ENCODE measurements at places on chromosomes 12 and 14.

DNA sequence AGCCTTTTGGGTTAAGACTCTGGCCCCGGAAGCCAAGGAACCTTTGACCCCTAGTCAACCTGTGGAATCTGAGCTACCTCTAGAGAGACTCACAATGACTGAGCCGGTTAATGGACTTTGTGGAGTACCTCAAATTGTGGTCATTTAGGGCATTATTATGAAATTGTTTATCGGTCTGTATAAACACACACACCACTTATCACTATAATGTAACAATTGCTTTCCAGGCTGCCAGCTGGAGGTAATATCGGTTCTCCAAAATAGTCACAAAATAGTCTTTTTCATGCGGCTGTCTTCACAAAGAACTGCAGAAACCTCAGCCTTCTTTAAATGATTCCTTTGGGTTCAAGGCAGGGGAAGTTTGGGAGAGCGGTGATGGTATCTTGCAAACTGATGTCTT is 144.2 kb downstream of the DACT1 start:
- no peak for DNase-seq

DNA sequence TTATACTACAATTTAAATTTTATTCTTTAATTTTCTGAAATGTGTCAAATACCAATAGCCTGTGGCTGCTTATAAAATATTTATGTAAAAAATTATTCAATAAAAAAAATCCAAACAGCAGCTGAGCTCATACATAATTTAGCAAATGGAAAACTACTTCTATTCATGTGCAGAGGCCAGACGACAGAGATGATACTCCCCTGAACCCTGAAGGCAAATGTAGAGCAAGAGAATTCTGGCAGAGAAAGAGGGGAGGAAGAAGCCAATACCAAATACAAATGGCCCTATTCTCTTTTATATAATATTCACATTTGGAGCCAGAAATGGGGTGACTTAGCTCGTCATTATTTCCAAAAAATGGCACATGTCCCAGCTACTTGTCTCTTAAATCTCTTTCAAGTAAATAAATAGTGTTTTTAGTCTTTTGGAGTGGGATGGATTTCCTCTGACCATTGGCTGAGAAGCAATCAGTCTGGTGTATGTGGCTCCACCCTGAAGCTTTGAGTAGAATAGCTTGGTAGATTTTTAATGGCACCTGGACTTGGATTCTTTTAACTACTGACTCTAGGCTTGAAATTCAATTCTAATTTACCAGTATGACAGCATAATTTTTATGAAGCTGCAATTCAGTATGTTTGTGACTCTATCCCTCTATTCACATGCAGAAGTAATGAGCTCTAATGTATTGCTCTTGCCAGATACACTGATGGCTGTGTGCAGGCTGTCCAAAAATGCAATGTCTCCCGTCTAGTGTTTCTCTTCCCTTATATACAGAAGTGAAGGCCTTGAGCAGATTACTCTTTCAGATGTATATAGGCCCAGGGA is 113.4 kb upstream of the SCAF11 start:
- no peak for DNase-seq

- DNase-seq: no peak
These were observed 25.7 kb downstream of the PYM1 start for GRCh38 chr12:55901881-55902490.

GRCh38 chr12:104353012-104353981 is 49.8 kb downstream of the EID3 start:
- no peak for DNase-seq

GRCh38 chr12:30155001-30155730 is 371.4 kb upstream of the TMTC1 start:
- DNase-seq: no peak

- no peak for DNase-seq
These were observed 156.3 kb downstream of the PELI2 start for GRCh38 chr14:56274556-56274955.

- peak; percentile 13 for DNase-seq
These were observed 274.7 kb downstream of the DAD1 start for GRCh38 chr14:22314183-22314820.

DNA sequence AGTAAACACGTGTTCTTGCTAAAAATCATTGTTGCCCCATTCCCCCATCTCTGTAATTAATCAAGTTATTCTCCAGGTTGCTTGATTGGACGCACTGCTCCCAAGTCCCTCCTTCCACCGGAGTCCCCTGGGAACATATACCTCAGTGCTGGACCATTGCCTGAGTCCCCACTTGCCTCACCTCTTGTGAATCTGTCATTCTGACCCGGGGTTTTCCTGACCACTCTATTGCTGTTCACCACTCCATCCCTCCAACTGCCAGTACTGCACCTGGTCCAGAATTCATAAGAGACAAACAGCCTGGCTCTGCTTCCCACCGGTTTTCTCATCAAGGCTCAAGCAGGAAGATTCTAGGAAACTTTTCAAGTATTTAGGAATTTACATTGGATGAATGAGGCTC is 555.9 kb downstream of the VRK1 start:
- DNase-seq: no peak

- no peak for DNase-seq
These were observed 359.8 kb downstream of the APAF1 start for GRCh38 chr12:99004799-99005466.

- peak; percentile 22 for DNase-seq
These were observed 7.3 kb upstream of the KIF26A start for GRCh38 chr14:104130974-104131651.

DNA sequence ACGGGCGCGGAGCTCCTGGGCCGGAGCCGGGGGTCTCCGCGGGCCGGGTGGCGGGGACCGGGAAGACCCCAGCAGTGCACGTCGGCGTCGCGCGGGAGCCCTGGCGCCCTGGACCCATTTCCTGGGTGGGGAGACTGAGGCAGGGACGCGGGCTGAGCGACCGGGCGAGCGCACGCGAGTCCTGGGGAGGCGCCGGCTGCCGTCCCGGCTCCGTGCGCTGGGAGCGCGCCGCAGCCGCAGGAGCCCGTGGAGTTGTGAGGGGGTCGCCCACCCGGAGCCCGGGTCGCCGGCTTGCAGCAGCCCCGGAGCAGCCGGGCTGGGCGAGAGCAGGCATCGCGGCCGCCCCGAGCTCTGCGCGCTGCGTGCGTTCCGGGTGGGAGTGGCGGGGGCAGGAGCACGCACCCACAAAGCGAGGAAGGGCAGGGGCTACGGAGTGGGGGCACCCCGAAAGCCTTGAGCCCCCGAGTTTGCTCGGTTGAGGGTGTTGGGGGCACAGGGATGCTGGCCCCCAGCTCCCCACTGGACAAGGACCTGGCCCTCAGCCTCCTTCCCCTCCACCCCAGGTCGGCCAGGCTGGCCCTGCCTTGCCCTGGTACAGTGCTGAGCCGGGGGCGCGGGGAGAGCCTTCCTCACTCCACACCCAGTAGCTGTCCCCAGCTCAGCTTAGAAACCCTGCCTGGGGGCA is 620 bp downstream of the MMP17 start:
- no peak for DNase-seq

- DNase-seq: no peak
These were observed 11.2 kb downstream of the BCL2L14 start for GRCh38 chr12:12081836-12082497.

GRCh38 chr12:113955109-113955970 is 10.8 kb downstream of the RBM19 start:
- no peak for DNase-seq

- no peak for DNase-seq
These were observed 25.5 kb upstream of the DTX1 start for GRCh38 chr12:113030875-113031525.

DNA sequence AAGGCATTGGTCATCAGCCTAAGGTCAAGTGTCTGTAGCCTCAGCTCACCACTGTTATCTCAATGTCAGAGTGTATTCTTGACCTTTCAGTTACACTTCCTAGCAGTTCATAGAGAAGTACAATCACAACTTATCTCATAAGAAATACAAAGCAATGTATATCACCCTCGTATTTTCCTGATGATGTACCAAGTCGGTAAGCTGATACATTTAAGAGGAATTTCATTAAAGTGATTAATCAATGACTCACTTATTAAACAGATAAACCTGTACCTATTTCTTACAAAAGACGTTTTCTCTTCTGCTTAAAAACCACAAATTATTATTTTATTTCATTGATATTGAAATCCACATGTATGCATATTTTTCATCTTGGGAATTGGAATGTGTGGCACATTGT is 3.9 kb upstream of the PRB3 start:
- DNase-seq: no peak

- DNase-seq: no peak
These were observed 38.4 kb downstream of the GALNT16 start for GRCh38 chr14:69298131-69299071.

DNA sequence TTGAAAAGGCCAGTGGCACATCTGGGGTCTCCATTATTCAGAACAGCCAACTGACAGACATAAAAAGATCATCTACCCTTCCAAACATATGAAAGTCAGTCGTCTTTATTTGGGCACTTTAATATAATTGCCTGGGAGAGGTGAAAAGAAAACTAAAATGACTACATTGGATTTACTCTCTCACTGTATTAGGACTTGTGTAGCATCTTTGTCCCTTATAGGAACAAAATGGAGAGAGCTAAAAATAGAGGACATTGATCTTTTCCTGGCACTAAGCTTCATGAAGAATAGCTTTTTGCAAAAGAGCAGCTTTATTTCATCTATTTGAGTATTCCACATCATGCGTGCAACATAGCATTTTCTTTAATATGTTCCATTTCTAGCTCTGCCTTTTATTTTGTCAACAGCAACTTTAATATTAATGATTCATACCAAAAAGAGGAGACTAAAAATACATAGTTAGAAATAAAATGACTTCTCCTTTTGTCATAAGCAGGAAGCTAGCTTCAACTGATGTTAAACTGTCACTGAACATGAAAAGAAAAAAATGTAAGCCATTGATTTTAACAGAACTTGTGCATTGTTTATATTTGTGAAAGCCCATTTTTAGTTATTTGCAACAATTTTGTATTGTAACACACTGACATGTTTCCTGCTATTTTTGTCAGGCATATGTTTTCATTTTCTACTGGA is 254.6 kb downstream of the SEC23A start:
- DNase-seq: no peak

- DNase-seq: no peak
These were observed 41.7 kb downstream of the PPP1R13B start for GRCh38 chr14:103805708-103806107.

- DNase-seq: no peak
These were observed 296.4 kb downstream of the FOXG1 start for GRCh38 chr14:29062976-29063375.

GRCh38 chr12:125271892-125272291 is 206.7 kb downstream of the AACS start:
- no peak for DNase-seq

GRCh38 chr12:82015623-82016347 is 256.6 kb upstream of the PPFIA2 start:
- DNase-seq: no peak

- DNase-seq: no peak
These were observed 32.8 kb downstream of the CLIP1 start for GRCh38 chr12:122389677-122390076.

DNA sequence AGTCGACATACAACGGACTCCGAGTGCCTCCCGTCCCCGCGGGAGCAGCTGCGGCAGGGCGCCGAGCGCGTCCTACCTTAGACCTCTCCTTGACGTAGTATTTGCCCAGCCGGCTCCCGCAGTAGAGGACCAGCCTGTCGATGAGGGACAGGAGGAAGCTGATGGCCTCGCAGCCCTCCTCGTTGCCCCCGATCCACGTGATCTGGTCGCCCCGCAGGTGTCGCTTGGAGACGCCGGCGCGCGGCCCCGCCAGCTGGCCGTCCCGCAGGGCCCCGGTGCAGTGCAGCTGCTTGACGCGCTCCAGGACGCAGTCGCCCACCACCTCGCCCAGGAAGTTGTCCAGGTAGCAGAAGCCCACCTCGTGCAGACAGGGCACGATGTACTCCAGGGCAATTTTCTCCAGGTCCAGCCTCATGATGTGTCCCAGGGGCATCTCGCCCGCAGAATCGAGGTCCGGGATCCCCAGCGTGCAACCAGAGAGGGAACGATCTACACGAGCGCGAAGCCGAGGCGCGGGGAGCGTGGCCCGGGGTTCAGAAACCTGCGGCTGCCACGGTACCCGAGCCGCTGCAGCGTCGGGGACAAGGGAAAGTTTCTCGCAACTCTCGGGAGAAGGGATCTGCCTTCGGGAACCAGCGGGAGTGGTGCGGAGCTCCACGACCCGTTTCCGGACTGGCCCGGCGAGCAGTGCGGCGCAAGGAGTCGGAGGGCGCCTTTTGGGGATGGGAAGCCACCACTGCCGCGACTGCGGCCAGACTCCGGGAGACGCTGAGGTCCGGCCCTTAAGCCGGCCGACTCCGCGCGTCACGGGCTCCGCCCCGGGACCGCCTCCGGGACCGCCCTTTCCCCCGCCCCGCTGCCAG is at the start of gene EGLN3:
EGLN3 (minus strand) TSS at position 755 of the 863 bp plus-strand sequence; CDS start at position 433, 322 bp downstream.
- peak; percentile 79 for DNase-seq

DNA sequence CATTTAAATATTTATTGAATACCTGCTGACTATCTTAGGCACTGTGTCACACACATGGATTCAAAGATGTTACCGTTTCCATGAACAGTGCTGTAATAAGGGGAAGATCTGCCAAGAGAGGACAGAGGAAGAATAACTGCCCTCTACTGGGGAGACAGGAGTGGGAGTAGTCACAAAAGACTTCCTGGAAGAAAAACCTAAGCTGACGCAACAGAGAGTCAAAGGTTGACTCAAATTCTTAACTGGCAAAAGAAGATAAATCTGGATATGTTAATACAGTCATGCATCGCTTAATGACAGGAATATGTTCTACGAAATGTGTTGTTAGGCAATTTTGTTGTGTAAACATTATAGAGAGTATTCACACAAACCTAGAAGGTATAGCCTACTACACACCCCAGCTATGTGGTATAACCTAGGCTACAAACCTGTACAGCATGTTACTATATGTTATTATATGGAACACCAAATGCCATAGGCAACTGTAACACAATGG is 51.5 kb downstream of the DCAF5 start:
- DNase-seq: no peak

Measured in NCI-H187 (cell line).